ENCODE measurements at places on chromosomes 1 and 21.
A peak's percentile ranks its signal among the peaks of the same experiment; 100 is the strongest.

DNA sequence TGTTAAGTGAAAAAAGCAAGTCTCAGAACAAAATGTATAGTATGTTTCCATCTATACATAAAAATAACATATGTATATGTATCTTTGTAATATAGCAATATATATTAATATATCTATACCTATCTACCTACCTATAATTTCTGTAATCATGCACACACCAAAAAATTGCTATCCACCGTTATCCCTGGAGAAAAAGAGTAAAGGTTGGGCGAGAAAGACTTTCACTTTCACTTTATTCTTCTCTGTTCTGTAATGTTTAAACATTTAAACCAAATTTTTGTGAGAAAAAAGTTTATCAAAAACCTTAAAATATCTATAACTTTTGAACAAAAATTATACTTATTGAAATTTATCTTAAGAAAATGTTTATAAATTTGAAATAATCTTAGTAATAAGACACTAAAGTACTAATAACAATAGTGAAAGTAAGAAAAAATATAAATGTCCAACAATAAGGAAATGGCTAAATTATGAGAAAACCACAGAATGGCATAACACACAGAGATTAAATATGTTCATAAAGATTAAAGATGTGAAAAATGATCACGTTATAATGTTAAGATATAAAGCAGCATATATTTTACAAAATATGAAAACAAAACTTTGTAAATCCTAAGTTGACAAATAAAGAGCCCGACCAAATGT lies 74.0 kb upstream of the LRRC53 start:
- no peak for DNase-seq

GRCh38 chr1:41093826-41094225 lies 72.3 kb upstream of the SLFNL1 start:
- DNase-seq: no peak

DNA sequence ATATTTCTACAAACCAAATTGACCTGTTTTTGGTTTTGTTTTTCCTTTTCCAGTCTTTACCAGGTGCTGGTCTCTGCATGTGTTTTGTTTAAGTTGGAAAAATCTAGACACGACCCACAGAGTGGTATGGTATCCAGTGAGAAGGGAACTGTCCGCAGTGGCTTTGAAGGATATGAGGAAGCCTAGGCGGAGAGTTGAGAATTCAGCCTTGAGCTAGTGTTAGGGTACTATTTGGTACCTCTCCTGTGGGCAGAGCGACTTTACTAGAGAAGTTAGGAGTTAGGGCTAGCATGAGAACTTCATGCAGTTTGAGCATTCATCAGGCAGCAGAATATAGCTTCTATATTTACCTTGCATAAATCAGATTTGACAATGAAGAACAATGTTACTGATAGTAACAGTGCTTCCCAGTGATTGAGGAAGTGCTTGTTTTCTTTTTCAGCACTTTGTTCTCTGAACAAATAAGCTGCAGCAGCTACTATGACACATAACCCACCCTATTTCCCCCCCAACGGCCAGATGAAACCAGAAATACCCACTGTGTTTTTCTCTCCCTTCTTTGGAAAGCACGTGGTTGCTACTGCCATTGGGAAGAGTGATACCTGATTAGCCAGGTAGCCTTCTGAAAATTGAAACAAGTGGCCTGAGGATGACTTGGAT lies 19.0 kb downstream of the MRPS6 start:
- DNase-seq: no peak

DNA sequence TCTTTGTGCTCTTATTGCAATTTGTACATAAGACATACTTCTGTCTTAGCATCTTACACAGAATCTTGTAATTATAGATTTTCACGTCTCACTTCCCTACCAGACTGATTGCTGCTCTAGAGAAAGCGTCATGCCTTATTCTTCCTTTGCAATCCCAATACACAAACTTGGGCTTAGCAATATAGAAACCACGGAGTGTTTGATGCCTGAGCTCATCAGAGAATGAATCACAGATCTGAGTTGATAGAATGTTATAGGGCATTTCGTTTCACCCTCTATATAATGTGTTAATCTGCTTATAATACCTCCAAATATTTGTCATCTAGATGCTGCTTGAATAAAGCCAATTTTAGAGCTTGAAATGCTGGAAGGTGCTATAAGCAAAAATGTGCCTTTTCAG lies 6.6 kb downstream of the FMO1 start:
- no peak for DNase-seq

DNA sequence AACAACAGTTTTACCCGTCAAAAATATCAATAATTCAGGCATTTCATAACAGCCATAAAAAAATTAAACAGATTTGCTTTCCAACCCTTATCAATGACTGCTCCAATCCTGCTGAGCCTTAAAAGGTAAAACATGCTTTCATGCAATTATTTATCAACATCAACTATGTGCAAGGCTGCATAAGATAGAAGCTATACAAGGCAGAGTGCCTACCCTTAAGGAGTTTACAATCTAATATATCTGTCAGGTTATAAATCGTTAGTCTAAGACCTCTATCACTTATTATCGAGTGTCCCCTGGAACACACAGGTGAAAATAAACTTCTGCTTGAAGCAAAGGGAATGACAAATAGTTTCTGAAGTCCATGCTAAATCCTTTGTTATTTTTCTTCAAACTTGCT lies 1.8 kb downstream of the ERRFI1 start:
- peak; percentile 24 for DNase-seq

- no peak for DNase-seq
Measured at GRCh38 chr1:29963946-29964345, 727.6 kb downstream of the PTPRU start.

GRCh38 chr1:47935856-47936255 lies 61.3 kb downstream of the TRABD2B start:
- no peak for DNase-seq

- no peak for DNase-seq
Measured at GRCh38 chr1:29962831-29963247, 726.5 kb downstream of the PTPRU start.

- peak; percentile 65 for DNase-seq
Measured at GRCh38 chr1:89884718-89885596, 64.1 kb downstream of the LRRC8D start.

DNA sequence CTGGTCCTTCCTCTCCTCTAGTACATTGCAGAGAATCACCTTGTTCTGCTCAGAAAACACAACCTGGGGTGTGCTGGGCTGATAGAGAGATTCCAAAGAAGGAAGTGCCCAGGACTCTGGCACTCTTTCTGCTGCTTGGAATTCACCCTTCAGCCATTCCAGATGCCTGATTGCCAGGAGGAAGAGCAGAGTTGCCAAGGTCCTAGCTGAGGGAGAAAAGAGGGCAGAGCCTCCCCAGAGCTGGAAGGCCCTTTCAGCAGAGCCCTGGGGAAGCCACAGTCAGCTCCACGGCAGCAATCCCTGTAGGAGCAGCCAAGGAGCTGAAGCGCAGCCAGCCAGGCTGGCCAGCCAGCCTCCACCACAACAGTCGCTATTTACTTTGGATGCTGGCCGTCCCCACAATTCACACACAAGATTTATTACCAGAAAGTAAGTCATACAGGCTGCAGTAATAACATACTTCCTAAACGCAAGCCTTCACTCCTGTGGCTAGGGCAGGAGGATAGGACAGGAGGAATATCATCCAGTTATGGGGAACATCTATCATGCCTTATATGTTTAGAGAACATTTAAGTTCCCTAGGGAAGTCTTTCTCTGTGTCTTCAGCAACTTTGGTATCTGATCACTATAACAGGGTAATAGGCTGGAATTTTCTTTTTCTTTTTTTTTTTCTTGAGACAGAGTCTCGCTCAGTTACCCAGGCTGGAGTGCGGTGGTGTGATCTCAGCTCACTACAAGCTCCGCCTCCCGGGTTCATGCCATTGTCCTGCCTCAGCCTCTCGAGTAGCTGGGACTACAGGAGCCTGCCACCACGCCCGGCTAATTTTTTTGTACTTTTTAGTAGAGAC lies 36.6 kb upstream of the SLC44A3 start:
- DNase-seq: peak; percentile 93

GRCh38 chr1:165635823-165636222 lies 4.8 kb downstream of the MGST3 start:
- no peak for DNase-seq

- peak; percentile 32 for DNase-seq
Measured at GRCh38 chr1:9410737-9411297, 118.1 kb downstream of the SPSB1 start.

GRCh38 chr21:34192646-34193285 lies 119.4 kb downstream of the MRPS6 start:
- DNase-seq: no peak

- no peak for DNase-seq
Measured at GRCh38 chr1:63638875-63639274, 45.7 kb downstream of the PGM1 start.

DNA sequence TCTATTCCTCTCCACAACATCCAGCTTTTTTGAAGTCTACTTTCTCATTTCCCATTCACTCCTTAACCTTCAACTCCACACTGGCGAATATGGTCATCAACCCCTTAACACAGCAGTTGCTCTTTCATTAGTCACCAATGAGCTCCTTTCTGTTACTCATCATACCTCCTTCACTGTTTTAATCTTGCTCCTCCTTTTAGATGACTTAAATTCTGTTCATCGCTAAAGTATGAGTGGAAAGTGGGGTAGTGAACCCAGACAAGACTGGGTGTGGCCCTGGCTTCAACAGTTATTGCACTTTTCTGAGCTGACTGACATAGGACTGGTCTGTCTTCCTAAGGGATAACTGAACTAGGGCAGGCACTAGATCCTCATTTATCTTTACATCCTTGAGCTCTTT lies 51.3 kb downstream of the AKT3 start:
- peak; percentile 96 for DNase-seq

Measured in cardiac fibroblast (primary cell).